ENCODE measurements at places on chromosomes 4 and X.

DNA sequence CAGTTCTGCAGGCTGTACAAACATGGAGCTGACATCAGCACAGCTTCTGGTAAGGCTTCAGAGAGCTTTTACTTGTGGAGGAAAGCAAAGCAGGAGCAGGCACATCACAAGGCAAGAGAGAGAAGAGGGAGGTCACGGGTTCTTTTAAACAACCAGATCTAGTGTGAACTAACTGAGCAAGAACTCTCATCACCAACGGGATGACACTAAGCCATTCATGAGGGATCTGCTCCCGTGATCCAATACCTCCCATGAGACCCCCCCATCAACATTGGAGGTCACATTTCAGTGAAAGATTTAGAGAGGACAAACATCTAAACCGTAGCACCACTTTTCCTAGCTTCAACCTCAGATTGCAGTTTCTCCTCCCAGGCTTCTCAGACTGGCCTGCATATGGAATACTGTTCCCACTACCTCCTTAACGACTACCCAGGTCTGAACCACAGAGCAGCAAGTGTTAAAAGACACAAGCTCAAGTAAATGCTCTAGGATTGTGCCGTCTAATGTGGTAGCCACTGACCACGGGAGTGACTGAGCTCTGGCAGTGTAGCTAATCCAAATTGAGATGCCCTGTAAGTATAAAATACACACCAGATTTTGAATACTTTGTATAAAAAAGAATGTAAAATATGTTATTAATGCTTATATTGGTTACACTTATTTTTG lies 192.7 kb downstream of the PTTG2 start:
- no peak for DNase-seq

GRCh38 chrX:47933946-47934345 lies 69.8 kb downstream of the ZNF182 start:
- no peak for DNase-seq

DNA sequence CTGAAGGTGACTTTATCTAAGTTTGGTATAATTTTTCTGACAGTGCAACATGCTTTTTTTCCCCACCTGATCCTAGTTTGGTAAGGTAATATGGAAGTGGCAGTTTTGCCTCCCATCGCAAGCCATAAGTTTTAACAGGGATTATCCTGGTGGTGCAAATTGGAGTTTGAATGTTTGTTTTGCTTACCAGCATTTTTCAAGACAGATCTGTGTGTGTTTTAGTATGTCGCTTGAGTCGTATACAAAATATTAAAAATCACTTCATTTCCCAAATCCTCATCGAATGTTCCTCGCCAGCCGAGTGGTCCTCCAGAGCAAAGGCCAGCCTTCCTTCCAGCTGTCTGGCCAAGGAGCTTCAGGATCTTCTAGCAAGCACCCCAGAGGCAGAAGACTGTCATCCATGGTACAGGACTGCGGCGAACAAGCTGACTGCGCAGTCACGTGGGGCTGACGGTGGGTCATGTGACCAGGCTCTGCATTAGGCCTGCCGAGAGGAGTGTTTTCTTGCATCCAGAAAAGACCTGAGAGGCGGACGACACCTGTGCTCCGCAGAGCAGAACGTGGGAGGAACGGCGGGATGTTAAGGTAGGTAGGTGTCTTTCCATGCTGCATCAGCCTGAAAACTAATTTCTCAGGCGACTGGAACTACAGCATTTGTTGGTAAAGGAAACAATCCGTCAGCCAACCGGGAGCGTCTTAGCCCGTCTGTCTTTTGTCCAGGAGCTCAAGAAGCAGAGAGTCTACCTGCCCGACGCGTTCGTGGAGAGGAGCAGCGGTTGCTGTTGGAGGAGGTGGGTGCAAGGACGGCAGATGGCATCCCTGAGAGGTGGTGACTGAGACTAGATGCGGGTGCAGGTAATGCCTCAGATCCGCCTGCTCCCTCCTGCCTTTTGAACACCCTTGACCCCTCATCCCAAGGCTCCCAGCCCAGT lies at the start of gene GPRASP3:
TSS of gene GPRASP3 (plus strand) at position 507 of the 932 bp plus-strand sequence. CDS start 28,253 bp downstream, outside the sequence.
- DNase-seq, result peak; percentile 70

- DNase-seq, result no peak
Observed at GRCh38 chr4:105967058-105967658, 71.9 kb downstream of the NPNT start.

DNA sequence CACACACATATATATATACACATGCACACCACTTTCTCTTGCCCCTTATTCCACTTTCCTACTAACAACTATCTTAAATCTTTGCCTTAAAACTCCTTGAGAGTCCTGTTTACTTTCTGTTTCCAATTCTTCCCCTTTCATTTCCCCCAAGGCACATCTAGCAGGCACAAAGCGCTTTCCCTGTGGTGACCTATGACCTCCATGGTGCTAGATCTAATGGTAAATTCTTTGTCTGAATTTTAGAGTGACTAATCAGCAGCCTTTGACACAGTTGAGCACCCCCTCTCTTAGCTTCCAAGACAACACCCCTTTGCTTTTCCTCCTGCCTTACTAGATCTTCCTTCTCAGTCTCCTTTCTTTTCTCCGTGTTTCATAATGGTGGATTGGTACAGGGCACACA lies 236.4 kb upstream of the TTC29 start:
- no peak for DNase-seq

GRCh38 chrX:12771445-12772069 lies 19.7 kb upstream of the PRPS2 start:
- no peak for DNase-seq

GRCh38 chrX:84690228-84690627 lies 188.0 kb upstream of the HDX start:
- no peak for DNase-seq

DNA sequence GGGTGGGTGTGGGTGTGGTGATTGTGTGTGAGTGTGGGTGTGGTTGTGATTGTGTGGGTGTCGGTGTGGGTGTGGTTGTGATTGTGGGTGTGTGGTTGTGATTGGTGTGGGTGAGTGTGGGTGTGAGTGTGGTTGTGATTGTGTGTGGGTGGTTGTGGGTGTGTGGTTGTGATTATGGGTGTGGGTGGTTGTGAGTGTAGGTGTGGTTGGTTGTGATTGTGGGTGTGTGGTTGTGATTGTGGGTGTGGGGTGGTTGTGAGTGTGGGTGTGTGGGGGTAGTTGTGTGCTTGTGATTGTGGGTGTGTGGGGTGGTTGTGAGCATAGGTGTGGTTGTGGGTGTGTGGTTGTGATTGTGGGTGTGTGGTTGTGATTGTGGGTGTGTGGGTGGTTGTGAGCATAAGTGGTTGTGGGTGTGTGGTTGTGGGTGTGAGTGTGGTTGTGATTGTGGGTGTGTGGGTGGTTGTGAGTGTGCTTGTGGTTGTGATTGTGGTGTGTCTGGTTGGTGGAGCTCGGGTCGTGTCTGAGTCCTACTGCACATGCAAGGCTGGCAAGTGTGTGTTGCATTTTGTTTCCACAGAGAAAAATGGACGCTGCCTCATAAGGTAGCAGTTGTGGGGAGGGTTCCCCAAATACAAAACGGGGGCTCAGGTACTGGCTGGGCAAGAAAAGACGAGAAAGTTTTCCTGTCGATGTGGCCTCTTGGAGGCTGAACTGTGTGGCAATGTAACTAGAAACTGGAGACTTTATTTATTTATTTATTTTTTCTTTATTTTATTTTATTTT lies 116.7 kb downstream of the UBE2K start:
- peak; percentile 1 for DNase-seq

DNA sequence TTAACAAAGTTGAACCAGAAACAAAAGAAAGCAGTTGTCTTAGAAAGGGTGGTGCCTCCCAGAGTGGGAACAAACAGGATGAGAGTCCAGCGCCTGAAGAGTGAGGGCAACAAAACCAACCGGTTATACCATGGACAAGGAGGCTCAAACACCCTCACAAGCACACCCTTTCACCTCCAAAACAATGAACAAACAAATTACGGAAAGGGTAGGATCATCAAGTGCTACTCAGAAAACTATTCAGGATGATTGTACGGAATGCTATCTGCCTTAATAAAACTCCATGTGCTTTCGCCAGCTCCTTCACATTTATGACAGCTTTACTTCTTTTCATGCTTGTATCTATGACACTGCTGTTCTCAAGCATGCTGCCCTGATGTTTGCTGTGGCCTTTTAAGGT lies 26.8 kb downstream of the SLC39A8 start:
- DNase-seq, result no peak

GRCh38 chr4:107666134-107666533 lies 53.9 kb downstream of the PAPSS1 start:
- no peak for DNase-seq

- DNase-seq, result no peak
Observed at GRCh38 chr4:6152869-6153705, 47.3 kb downstream of the JAKMIP1 start.

DNA sequence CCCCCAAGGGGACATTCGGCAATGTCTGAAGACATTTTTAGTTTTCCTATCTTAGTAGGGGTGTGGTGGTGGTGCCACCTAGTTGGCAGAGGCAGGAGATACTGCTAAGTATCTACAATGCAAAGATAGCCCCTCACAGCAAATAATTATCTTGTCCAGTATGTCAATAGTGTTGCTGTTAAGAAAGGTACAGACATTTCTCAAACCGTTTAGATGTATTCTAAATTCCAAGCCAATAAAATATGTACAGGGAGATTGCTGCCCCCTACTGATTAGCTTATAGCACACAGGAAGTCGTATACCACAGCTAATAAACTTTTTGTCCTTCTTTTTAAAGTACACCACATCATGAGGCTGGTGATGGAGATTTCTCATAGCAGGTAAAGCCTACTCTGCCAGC lies 260.5 kb downstream of the TMA16 start:
- no peak for DNase-seq

GRCh38 chrX:133461231-133461630 lies 45.9 kb upstream of the GPC4 start:
- DNase-seq, result no peak

GRCh38 chrX:26845056-26845455 lies 618.1 kb downstream of the PPP4R3C start:
- no peak for DNase-seq

- DNase-seq, result no peak
Observed at GRCh38 chr4:76694056-76694455, 203.9 kb downstream of the SOWAHB start.

- DNase-seq, result no peak
Observed at GRCh38 chr4:75513526-75514130, 575 bp downstream of the RCHY1 start.

- DNase-seq, result no peak
Observed at GRCh38 chr4:18021470-18021719, 160 bp downstream of the LCORL start.

- no peak for DNase-seq
Observed at GRCh38 chrX:65608026-65608425, 59.4 kb upstream of the MSN start.

GRCh38 chr4:76267811-76268210 lies 16.3 kb downstream of the FAM47E start:
- no peak for DNase-seq

GRCh38 chr4:38704622-38705154 lies 40.7 kb downstream of the KLF3 start:
- DNase-seq, result no peak

DNA sequence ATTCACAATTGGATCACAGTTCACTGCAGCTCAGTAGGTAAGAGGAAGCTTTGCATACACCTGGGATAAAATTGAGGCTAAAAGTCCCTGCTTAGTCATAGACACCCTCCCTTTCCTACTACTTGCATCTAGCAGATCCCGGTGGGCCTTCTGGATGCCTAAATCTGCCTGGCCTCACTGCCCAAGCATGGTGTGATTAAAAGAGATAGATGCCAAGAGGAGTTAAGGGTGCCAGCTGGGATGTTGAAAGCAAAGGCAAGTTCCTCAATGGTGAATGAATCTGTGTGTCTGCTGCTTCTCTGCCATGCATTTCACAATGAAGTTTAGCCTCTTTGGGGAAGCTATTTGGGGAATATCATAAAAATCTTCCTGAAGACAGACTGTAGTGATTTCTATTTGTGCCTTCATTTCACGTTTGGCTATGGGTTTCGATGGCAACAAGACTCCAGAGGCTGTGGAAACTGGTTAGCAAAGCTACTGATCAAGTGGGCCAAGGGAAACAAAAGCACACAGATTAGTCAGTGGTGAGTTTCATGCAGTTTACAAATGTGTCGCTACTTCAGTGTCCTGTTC lies 534.0 kb downstream of the ANKRD50 start:
- no peak for DNase-seq

- DNase-seq, result no peak
Observed at GRCh38 chr4:108030332-108030731, 40.6 kb downstream of the HADH start.

DNA sequence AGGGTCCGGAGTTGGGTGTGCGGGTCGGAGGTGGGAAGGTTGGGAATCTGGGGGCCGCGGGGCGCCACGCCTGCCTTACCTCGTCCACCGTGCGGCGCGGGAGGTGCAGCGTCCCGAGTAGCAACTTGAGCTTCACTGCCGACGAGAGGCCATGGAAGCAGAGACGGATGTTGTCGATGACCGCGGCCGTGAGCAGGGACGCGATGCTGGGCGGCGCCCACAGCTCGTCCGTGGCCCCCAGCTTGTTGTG lies 178 bp downstream of the NELFA start:
- no peak for DNase-seq

- no peak for DNase-seq
Observed at GRCh38 chrX:44020693-44021092, 47.5 kb upstream of the NDP start.

GRCh38 chrX:57587607-57588006 lies 4.2 kb upstream of the ZXDB start:
- DNase-seq, result no peak

- DNase-seq, result no peak
Observed at GRCh38 chrX:103571121-103571520, 14.2 kb upstream of the TCEAL4 start.

DNA sequence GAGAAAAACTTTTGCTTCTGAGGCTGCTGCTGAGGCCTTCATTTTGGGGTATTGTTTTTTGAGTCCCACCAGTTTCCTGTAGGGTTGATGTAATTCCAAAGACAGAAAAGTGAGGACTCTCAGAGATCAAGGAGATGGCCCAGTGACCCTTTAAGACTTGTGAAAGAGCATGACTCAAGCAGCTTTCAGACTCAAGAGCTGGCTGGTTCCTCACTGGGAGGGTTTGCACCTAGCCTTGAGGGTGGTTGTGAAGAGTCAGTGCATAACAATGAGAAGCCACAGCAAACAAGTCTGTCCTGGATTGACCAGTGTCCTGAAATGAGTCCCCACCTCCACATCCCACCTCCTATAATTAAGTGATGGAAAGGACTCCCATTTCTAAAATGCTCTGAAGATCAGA lies 89.2 kb downstream of the NHS start:
- no peak for DNase-seq

GRCh38 chrX:4379071-4379470 lies 665.6 kb upstream of the PRKX start:
- no peak for DNase-seq

DNA sequence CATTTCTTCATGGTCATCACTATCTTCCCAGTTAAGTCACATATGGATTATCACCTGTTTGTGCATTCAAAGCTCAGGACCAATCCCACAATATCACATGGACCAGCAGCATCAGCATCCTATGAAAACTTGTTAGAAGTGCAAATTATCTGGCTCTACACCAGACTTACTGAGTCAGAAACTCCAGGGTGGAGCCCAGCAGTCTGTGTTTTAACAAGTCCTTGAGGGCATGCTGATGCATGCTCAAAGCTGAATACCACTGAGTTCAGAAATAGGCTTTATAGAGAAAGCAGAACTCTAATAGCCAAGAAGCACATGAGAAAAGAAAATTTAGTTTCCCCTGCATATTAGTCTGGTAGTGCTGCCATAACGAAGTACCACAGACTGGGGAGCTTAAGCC lies 62.4 kb upstream of the GABRQ start:
- DNase-seq, result peak; percentile 13
